ENCODE measurements at places on chromosomes 12 and 14.

GRCh38 chr14:91453744-91454143 lies 36.1 kb upstream of the CCDC88C start:
- DNase-seq: no peak

GRCh38 chr12:42091769-42092168 lies 52.9 kb downstream of the GXYLT1 start:
- no peak for DNase-seq

DNA sequence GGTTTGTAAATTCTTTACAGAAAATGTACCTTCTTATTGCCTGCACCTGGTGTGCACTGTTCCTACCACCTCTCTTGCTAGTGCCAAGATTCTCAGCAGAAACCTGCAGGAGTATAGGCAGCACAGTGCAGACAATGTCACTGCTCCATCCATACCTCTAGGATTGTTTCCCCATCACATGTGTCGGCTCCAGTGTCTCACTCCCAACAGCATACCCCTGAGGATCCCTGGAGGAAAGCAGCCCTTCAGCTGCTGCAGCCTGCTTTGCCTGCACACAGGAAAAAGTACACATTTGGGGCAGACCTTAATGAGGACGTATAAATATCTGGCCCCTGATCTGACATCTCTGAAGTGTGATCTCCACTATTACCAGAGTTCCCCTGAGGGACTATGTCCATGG lies 235.5 kb downstream of the MDGA2 start:
- DNase-seq: no peak

DNA sequence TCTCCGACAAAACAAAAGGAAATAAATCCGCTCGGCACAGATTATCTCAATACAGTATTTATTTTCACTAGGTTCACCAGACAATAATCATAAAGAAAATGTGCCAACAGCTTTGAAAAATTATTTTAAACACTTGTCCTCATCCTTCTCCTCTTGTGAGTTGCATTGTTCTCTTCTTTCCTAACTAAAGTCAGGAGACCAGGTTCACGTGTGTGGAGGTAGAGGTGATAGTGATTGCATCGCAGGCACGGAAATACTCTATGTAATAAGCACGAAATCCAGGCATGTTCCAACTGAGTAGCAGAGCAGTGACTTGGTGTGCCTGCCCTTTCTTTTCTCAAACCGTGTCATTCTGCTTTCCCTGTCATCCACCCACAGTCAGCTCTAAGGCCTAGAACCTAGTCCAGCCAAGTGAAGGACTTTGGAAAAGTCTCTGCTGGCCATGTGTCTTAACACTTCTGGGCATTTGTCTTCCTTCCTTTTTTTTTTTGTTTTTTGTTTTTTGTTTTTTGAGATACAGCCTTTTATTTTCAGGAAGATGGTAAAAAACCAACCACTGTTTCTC lies 939 bp upstream of the SEL1L start:
- DNase-seq: no peak

DNA sequence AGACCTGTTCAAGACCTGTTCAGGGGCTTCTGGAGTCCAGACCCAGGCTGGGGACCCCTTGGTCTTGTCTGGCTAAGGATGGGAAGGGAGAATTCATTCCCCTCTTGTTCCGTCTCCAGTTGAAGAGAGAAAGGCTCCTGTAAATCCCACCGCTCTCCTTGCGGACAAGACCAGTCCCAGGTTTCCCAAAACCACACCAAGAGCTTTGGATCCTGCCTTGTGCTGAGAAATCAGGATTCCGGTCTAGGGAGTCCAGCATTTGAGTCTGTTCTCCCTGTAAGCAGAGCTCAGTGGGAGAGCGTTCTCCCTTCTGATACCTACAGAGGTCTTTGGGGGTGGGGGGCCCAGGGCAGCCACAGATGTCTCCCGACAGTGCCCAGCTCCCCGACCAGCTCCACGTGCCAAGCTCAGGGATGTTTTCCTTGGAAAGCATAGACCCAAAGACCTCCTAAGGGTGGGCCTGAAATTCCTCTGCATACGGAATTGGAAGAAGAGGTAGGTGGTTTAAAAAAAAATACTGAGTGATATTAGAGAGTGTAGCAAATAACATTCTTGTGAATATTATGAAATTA lies 1.9 kb downstream of the HOXC13 start:
- DNase-seq: no peak

GRCh38 chr12:32662665-32663064 lies 16.4 kb upstream of the DNM1L start:
- no peak for DNase-seq

- no peak for DNase-seq
Observed at GRCh38 chr14:69647213-69647612, 35.8 kb downstream of the SUSD6 start.

- peak; percentile 12 for DNase-seq
Observed at GRCh38 chr12:132686825-132687210, 324 bp downstream of the POLE start.

DNA sequence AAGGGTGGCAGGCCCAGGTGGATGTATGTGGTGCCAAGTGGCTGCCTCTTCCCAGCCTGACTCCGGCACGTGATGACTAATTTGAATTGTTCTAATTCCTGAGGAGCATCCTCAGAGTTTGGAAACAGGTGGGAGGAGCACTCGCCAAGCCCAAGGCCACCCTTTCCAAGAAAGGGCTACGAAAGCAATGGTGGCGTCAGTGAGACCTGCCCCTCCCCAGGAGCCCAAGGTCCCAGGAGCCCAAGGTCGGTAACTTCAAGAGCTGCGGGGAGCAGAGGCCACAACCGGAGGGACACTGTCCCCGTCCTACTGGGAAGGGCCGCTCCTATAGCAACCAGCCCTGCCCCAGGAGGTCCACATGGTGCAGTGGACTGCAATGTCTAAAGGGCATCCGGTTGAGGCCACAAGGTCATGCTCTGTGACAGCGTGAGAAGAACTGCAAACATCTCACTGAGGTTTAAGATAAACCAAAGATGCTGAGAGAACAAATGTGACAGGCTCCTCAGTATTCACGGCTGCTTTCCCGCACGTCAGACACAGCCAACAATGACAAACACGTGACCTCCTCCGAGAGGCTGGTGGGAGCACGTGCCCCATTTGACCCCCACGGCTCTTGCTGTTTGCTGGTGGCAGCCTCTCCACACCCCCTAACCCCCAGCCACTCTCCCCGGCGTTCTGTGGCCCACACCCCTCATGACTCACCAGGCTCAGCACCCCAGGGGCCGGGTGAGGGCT lies 79.6 kb downstream of the ITPK1 start:
- peak; percentile 56 for DNase-seq

DNA sequence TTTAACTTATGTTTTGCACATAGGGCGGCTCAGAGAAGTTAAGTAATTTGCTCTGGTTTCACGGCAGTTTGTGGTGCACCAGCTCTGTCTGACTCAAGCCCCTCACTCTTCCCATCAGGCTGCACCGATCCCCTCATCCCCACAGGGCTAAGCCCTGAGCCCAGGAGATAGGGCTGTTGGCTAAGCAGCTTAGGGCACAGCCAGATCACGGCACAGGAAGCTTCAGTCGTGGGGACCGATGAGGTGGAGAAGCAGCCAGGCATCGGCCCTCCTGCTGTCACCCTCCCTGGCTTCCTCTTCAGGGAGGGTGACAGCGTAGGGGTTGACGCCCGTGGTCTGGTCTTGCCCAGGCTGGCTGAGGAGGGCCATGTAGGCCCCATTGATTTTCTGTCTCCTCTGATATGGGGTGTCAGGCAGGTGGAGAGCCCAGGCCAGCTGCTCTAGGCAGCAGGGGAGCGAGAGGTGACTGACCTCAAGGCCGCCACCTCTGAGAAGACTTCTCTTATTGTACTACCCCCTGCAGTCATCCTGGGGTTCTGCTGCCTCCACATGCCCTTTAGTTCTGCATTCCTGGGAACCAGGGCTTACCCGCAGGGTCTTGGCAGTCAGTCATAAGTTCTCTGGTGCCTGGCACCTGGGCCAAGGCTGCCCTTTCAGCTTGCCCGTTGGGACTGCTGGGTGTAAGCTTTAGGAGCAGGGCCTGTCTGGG lies 166.4 kb downstream of the TSPAN9 start:
- DNase-seq: no peak

DNA sequence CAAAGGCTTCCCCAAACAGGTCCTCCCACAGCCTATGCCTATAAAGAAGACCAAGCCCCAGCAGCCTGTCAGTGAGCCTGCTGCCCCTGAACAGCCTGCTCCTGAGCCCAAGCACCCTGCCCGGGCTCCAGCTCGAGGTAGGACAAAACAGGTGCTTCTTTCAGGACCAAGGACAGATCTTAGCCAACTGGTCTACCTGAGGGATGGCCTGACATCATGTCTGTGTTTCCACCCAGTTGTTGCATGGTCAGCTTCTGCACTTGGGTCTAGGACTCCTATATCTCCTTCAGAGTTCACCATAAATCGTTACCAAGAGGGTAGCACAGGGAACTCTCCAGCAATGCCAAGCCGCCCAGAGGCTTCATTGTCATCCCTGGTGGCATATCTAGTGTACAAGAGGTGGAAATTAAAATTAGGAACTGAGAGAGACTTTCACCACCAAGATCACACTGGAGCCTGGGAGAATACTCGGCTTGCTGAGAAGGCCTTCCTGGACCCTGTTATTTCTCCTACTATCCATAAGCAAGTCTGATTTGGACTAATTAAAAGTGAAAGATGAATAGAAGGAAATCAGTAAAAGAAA lies 38.2 kb upstream of the OAS1 start:
- no peak for DNase-seq

- DNase-seq: no peak
Observed at GRCh38 chr12:109359131-109359690, 11.5 kb downstream of the MYO1H start.

- DNase-seq: no peak
Observed at GRCh38 chr14:59695198-59695597, 118.6 kb upstream of the CCDC175 start.

DNA sequence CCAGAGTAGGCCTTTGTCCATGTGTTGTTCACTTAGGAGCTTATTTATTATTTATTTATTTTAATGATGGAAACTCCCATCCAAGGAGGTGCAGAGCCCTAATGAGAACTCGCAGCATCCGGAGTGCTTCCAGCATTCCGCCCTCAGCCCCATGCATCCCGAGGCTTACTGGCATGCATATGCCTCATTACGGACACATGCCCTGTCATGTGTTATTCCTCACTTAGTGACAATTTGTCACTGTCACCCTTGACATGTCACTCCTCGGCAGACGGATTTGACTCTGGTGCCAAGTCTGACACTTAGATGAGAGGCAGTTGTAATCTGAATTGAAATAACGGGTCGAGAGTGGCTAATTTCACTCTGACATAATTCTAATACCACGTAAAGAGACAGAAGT lies 132.8 kb downstream of the VRK1 start:
- DNase-seq: no peak

GRCh38 chr14:38339696-38340095 lies 83.8 kb upstream of the CLEC14A start:
- DNase-seq: peak; percentile 80

GRCh38 chr14:47490353-47490752 lies 185.1 kb downstream of the MDGA2 start:
- DNase-seq: no peak

DNA sequence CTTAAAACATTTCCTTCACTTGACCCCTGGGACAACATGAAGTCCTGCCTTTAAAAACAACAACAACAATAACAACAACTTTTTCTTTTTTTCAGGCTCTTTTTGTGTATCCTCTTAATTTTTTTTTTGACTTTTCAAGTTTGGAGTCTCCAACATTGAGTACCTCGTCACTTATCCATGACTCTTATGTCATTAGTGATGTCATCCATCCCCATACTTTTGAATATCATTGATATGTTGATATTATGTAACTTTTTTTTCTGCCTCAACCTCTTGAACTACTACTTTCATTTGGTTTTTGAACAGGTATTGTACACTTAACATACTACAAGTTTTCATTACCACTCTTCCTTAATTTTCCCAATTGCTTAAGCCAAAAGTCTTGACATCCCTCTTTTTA lies 143.0 kb upstream of the ATXN7L3B start:
- no peak for DNase-seq

DNA sequence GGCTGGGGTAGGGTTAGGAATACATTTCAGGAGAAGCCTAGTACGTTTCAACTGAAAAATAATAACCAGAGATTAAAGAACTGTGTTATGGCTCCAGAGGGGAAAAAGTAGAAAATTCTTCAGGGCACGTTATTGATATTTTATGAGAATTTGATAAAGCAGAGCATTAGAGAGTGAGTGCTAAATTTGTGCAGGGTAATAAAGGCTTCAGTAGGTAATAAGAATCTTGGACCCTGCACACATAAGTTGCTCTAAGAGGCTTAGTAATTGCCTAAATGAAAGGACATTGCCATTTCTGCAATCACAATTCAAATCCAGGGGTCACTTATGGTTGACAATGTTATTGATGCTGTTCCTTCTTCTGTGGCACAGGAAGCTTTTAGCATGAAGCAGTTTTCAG lies 439.4 kb upstream of the DCN start:
- no peak for DNase-seq

- no peak for DNase-seq
Observed at GRCh38 chr12:41436076-41436475, 248.0 kb downstream of the PDZRN4 start.

DNA sequence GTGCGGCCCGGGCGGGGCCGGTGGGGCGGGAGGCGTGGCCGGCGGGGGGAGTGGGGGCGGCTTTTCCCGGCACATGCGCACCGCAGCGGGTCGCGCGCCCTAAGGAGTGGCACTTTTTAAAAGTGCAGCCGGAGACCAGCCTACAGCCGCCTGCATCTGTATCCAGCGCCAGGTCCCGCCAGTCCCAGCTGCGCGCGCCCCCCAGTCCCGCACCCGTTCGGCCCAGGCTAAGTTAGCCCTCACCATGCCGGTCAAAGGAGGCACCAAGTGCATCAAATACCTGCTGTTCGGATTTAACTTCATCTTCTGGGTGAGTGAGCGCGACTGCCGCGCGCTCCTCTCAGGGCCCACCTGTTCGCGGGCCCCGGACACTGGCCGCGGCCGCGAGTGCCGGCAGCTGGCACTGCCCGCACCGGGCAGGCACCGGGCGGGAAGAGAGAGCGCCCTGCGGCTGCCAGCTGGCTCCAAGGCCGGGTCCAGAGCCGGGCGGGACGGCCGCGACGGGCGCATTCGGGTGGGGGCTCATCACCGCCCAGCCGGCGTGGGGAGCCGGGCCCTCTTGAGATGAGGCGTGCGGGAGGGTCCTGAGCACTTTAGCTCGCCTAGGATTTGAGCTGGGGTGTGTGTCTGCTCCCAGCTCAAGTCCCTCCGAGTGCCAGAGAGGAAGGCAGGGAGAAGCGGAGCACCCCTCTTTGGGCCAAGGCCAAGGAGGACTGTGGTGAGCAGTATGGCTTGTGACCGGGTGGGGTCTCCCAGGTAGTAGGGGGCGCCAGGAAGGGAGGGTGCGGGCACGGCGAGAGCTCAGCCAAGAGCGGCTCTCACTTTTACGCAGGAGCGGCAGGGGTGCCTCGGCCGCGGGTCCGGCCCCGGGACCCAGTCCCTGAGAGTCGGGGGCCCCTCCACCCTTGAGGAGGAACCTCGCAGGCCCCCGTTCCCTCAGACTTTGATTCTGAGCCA lies at the start of gene CD9:
Gene CD9 (plus strand): TSS at position 145 of the 957 bp plus-strand sequence. CDS start 100 bp downstream, at position 245.
- DNase-seq: no peak

DNA sequence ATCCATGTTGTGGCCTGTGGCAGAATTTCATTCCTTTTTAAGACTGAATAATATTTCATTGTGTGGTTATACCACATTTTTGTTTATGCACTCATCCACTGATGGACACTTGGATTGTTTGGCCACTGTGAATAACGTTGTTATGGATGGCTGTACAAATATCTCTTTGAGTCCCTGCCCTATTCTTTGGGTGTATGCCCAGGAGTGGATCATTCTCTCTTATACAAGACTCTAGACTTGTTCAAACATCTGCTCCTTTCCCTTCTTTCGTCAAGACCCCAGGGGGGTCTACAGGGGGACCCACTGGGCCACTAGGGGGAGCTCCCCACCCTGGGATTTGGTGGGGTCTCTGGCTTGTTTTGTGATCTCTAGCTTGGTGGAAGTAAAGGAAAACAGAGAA lies 77.4 kb downstream of the FBXL14 start:
- peak; percentile 84 for DNase-seq

Measured in fibroblast of skin of scalp (primary cell).